ENCODE measurements at places on chromosomes 2 and 18.

DNA sequence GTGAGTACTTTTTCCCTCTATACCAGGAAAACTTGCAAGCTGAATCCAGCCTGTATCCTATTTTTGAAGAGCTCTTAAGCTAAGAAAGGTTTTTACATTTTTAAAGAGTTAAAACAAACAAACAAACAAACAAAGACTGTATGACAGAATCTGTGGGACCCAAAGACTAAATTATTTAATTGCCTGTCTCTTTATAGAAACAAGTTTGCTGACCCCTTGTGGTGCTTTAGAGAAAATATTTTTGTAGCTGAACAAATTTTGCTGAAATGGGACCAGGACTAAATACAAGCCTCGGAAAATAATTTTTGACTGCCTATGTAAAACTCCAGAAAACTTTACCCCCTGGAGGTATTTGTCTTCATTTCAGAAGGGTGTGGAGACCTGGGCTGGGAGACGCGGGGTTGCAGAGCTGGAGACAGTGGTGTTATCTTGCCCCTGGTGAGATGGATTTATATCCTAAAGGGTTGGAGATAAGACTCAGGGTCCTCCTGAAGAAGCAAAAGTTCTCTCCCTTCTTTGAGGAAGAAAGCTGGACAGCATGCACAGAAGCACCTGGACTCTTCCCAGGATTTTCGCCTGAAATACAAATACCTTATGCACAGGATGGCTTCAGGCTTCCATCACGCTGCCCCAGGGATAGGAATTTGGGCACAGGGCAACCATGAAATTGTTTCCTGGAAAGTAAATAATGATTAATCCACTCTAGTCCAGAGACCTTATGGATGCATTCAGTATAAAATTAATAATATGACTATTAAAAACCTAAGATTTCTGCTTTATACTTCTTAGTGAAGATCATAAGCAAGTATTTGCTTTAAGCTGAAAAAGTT, 54.3 kb downstream of the TMX3 start:
- no peak for DNase-seq

DNA sequence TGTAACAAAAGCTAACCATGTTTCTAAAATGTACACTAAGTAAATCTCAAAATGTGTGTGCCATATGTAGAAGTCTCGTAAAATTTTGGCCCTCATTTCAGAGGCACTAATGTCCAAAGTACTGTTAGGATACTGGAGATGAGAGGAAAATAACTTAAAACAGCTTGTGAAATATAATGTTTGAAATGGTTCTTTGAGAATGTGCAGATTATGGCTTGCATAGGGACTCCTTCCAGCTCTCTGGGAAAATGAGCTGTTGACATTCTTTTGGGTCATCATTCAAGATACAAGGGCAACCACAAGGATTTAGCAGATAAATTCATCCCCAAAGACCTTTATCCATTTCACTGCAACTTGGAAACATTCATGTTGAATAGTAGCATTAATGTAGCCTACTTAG, 38.1 kb upstream of the OTX1 start:
- DNase-seq, result no peak

DNA sequence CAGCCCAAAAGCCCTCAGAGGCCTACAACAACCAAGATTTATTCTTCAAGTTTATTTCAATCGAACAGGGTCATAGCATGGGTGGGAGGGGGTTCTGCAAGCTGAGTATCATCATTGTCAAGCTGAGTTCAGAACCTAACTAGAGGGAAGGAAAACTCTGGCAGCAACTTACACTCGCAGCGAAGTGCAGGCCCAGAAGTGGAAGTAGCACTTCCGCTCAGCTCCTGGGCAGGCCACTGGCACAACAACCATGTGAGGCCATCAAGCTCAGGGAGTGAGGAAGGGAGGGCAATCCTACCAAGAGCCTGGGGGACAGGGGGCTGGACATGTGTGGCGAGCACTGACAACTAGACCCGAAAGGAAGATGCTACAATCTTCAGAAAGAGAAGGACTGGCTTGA, 4.8 kb downstream of the UXS1 start:
- no peak for DNase-seq

DNA sequence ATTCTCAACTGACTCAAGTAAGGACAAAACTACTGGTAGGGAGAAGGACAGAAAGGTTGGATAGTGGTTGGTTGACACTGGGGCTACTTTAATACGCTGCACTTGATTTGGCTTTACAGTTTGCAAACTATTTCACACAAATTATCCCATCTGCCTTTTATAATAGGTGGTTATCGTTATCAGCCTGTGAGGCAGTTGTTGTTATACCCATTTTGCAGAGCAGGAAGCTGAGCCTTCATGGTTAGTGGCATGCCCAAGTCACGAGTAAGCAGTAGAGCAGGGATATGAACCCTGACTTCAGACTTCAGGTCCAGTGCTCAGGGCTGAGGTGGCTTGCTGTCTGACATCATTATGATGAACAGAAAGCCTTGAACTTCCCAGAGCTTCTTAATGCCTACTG, 5.3 kb downstream of the CTIF start:
- no peak for DNase-seq

GRCh38 chr2:85248773-85249509, 78.8 kb downstream of the TGOLN2 start:
- DNase-seq, result no peak

DNA sequence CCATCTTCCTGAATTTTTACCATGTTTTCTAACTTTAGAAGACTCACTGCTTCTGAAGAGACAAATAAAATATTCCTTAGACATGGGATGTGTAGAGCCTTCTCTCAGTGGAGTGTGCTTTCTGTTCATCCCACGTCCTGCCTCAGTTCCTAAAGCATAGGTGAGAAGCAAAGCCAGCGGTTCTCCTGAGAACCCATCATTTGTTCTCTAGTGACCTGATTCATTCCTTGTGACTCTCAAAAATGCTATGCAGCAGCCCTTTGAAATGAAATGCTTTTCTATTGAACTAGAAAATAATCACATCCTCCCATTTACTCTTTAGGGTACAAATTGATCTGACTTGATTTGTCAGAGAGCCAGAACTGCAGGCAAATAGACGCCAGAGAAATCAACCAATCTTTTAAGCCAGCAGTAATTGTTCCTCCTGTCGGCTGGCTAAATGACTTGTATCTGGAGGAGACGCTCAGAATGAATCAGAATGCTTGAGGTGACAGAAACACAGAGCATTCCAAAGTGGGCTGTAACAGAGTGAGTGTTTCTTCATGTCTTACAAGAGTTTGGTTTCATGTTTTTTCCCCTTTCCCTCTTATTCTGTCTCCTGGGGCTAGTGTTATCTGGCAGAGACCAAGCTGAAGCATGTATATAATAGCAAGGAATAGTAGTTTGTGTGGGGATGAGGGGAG, 81.3 kb upstream of the TMEM178A start:
- no peak for DNase-seq

GRCh38 chr18:78429127-78430108, 550.2 kb upstream of the SALL3 start:
- DNase-seq, result no peak

DNA sequence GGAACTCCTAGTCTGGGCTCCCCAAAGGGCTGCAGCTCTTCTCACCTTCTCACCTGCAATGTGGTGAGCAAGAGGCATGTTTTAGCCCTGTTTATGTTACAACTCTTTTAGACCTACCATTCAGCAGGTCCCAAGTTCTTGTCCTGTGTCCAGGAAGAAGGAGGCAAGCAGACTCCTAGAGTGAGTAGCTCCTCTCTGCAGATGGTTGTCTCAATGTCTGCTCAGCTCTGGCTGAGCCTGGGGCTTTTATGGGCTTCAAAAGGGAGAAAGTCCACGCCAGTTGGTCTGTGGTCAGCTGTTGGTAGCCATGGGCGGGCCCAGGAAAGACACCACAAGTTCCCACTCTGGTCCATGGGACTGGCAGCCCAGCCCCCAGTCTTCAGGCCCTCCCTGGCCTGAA, 148.1 kb upstream of the HS6ST1 start:
- DNase-seq, result no peak

DNA sequence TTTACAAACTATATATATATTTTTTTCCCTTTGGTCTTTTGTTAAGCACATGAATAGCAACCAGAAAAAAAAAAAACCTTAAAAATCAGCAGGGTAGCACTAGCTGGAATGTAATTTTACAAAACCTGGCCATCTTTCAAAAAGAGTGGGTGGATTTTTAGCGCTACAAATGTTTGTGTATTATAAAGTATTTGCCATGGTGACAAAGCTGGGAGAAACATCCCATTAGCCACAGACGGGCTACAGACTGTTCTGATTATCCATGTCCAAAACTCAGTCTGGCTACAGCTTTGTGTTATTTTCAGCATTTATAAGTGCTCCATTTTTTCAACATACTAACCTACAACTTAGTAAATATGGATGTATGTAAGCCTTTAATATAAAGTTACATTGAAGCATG, 249.5 kb upstream of the TANK start:
- DNase-seq, result no peak

DNA sequence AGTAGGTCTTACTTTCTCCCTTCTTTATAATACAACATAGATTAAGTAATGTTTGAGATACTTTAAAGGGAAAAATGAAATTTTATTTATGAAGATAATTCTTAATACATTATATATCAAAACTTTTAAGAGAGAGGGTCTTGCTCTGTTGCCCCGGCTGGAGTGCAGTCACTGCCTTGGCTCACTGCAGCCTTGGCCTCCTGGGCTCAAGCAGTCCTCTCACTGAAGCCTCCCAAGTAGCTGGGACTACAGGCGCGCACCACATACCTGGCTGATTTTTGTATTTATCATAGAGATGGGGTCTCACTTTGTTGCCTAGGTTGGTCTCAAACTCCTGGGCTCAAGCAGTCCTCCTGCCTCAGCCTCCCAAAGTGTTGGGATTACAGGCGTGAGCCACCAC, 94.8 kb downstream of the COX7A2L start:
- DNase-seq, result no peak

DNA sequence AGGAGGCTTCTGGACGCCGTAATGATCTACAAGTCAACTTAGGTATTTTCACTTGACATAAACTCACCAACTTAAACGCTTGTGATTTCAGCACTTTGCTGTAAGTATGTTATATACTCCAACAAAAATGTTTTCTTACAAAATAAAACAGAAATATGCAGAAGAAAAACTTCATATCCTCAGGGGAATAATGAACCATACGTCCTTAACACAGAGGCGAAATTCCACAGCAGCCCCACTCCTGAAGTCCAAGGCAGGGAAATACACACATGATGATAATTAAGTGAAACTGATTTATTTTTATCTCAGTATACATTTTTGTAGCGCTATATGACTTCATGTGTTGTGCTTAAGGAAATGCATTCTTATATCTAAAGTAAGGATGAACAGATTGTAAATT, 335.4 kb upstream of the VWC2L start:
- DNase-seq, result no peak

GRCh38 chr2:50751311-50752031, 280.5 kb downstream of the NRXN1 start:
- DNase-seq, result no peak

GRCh38 chr2:242060212-242060835, 190.8 kb downstream of the RTP5 start:
- DNase-seq, result no peak

DNA sequence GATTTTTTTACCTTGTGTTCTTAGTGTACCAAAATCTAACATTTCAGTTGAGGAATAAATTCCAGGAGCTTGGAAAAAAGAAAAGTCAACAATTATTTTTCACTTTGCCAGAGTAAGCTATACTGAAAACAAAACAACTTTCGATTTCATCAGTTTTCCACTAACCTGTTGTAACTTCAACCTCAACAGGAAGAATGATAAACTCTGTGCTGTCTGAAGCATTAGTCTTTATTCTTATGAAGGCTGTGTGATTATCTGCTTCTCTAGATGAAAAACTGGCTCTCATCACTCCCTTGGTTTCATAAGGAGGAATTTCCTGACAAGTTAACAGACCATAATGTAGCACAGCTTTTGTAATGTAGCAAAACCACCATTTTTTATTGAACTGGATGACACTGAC, 121.2 kb downstream of the ZAP70 start:
- DNase-seq, result no peak

DNA sequence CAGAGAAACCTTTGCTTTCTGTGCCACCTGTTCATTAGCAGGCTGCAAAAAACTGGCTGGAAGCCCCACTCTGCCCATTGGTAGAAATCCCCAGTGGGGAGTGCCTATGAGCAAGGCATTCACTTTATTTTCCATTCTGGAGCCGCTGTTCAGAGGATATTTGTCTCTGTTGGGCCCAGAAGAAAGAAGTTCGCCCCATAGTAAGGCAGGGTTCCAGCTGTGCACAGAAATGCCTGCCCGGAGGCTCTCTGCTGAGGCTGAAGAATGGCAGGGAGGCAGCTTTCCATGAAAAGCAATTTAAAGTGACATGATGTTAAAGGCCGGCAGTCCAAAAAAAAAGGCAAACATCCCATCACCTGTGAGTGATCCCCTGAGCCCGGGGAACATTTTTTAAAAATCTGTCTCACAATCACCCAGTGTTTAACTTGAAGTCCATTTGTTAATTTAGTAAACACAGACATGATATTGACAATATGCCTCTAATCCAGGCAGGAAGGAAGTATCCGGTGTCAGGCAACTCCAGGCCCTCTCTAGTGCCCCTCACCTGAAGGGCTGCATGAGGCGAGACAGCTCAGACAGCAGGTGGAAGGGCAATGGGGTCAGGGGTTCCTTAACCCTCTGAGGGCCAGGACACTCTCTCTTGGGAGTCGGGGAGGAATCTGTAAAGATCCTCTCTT, 265.1 kb upstream of the SIX2 start:
- DNase-seq, result no peak

DNA sequence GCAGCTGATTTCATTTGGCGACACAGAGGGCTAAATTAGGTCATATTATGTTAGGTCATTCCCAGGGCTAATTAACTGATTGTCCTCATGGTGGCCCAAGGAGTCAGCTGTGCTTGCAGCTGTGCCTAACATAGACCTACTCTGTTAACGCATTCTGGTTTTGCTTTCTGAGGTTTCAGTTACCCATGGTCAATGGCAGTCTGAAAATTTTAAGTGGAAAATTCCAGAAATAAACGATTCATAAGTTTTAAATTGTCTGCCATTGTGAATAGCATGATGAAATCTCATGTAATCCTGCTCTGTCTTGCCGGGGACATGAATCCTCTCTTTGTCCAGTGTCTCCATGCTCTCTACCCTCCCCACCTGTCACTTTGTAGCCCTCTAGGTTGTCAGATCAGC, 168.7 kb downstream of the KCNS3 start:
- no peak for DNase-seq

DNA sequence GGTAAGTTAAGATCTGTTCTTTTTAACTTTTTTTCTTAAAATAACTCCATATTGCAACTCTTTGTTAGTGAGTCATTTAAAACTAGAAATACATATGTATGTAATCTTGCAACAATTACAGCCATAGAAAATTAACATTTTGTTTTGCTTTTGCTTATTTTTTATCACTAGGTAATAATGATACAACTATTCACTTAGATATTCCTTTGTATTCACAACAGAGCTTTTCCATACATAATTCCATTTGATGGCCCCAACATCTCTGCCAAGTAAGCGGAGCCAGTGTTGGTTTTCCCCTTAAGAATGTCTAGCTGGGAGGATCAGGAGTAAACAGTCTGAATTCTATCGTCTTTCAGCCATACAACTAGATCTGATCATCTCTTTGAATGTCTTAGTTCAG, 16.1 kb downstream of the SPP2 start:
- DNase-seq, result no peak
